ENCODE measurements at places on chromosomes 7 and 10. TPM values are rescaled to one million over a fixed set of nuclear protein-coding genes. Genes with fewer than 3 reads are reported as not detected.
A peak's percentile ranks its signal among the peaks of the same experiment; 100 is the strongest.

GRCh38 chr7:86867163-86867762 is 192.2 kb downstream of the ELAPOR2 start:
- no peak for DNase-seq

DNA sequence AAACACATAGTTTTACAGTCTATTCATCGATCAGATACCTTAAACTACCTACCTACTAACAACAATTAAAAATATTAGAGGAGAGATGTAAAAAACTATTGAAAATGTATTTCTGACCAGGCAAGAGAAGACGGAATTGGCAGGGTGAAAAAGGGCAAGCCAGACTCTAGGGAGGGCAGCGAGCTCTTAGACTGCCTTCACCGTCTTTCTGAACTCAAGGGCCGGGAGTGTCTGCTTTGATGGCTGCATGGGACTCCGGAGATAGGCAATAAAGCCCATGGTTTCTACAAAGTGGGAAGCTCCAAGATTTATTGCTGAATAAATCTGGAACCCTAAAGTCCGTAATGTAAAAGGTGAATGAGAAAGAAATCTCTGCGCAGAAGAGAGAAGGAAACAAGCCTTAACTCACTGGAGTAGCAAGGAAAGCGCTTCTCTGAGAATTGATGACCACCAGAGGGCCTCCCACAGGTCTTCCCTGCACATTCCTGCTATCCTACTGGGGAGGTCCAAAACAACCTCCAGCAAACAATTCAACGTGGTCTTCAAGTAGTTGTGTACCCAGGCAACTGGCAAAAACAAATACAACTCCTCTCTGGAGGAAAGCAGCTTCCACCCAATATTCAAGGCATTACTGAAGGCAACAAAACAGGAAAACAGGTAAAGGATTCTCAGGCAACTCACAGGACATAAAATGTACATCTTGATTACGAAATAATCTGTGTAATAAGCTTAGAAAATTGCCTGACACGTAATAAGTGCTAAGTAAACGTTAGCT is 181.3 kb downstream of the SDK1 start:
- DNase-seq = no peak

DNA sequence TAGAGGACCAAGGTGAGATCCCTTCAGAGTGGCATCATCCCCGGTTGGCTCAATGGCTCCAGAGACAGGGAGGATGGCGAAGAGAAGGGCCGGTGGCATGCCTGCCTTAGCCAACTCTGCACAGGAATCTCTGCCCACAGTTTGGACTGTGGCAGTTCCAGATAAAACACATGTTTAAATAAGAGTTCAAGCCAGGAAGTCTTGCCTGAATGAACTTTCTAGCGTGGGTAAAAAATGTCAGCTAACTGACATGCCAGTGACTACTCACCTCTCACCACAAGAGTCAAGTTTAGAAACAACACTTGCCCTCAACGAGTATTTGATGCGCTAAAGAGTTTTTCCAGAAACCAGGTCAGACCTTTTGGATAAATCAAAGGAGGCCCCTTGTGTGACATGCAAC is 3.0 kb downstream of the NOD1 start:
- DNase-seq = no peak

DNA sequence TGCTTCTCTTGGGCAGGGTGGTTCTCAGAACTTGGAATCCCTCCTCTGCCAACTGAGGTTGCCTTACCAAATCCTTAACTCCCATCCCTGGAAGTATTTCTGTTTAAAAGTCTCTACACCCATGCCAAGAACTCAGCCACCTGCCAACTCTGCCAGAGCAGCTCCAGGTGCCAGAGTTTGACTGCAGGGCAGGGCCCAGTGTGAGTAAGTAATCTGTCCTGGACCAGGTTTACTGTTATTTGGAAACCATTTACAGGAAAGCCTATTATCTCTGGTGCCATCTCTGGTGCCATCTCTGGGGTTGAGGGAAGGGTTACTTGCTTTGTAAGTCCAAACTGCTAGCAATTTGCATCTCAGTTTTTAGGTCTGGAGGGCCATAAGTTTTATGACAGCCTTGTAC is 2.5 kb downstream of the TSPAN15 start:
- DNase-seq = peak; percentile 51

The PDAP1 gene
- 72.8 TPM for total RNA-seq

The HPSE2 gene
- total RNA-seq = 3.7 TPM

Data from mucosa of descending colon (tissue), 3 donors.